ENCODE measurements at places on chromosomes 4 and X.

DNA sequence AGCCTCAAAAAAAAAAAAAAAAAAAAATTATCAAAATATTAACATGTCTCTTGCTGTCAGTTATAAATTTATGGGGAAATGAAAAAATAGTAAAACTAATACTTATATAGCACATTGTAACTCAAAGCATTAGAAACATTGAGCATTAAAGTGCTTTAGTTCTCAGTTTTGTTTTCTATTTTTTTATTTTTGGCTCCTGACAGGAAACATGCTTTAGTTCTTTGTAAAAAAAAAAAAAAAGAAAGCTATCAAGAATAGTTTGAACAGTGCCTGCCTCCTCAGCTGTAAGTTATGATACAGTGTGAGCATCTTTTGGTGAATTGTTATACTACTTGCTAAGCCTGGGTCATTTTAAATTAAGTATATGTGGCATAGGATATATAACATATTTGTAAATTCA is 5.1 kb upstream of the CENPC start:
- no peak for DNase-seq

DNA sequence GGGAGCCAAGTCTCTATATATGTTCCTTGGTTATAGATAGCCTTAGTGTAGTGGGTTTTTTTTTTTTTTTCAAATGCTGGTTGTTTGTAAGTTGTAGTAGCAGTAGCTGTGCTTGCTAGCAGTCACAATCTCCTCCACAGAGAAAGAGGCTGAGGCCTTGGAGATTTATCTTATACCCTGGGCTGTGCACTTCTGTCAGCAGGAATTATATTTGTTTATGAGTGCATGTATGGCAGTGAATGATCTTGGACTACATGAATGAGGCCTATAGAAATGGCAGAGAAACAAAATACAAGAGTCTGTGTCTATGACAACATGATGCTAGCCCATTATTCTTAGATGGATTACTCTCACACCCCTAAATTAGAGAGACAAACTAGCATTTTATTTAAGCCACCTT is 1674.2 kb upstream of the ADGRL3 start:
- DNase-seq: no peak

GRCh38 chrX:153646620-153647373 is at the start of gene DUSP9:
Gene DUSP9 (plus strand): TSS chrX:153647203. CDS start chrX:153647954, 751 bp downstream.
- peak; percentile 66 for DNase-seq

- no peak for DNase-seq
Measured at GRCh38 chrX:650324-650723, 19.7 kb downstream of the SHOX start.

DNA sequence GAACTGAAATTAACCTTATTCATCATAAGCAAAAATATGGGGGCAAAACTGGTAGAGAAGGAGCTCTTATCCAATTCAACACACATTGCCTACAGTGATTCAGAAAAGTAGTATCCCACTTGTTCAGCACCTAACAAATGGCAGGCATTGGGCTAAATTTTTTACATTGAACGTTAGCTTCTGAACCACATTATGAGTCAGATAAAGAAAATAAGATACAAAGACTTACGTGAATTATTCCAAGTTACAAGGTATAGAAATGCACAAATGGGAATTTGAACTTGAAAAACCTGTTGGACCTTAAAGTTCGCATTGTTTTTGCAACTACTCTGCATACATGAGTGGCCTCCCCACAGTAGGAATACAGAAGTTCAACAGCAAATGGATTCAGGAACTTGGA is 210.6 kb downstream of the LDB2 start:
- DNase-seq: no peak

- DNase-seq: no peak
Measured at GRCh38 chrX:68830419-68831404, 1.9 kb downstream of the EFNB1 start.

- peak; percentile 56 for DNase-seq
Measured at GRCh38 chrX:55919367-55920221, 202.0 kb downstream of the RRAGB start.

- no peak for DNase-seq
Measured at GRCh38 chr4:71466775-71467174, 128.0 kb downstream of the SLC4A4 start.

GRCh38 chrX:70411475-70411874 is 11.6 kb upstream of the GDPD2 start:
- no peak for DNase-seq

DNA sequence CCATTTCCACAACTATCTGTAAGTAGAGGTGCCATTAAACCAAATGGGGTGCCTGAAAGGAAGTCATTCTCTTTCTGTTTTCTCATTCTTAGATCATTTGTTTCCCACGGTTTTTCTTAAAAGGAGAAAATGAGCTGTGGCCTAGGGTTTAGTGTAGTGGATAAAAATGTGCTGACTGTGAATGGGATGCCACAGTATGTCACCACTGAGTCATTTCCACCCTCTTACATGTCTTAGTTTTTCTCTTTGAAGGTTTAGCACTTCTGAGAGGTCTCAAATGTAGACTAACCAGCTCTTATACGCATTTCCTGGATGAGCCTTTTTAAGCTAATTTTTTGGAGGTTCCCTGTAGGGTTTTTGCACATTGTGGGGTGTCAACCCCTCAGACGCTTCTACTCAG is 244.5 kb upstream of the SPANXN1 start:
- no peak for DNase-seq

- DNase-seq: no peak
Measured at GRCh38 chr4:111992351-111993168, 152.7 kb upstream of the FAM241A start.

- no peak for DNase-seq
Measured at GRCh38 chr4:853416-853781, 27.5 kb upstream of the CPLX1 start.

DNA sequence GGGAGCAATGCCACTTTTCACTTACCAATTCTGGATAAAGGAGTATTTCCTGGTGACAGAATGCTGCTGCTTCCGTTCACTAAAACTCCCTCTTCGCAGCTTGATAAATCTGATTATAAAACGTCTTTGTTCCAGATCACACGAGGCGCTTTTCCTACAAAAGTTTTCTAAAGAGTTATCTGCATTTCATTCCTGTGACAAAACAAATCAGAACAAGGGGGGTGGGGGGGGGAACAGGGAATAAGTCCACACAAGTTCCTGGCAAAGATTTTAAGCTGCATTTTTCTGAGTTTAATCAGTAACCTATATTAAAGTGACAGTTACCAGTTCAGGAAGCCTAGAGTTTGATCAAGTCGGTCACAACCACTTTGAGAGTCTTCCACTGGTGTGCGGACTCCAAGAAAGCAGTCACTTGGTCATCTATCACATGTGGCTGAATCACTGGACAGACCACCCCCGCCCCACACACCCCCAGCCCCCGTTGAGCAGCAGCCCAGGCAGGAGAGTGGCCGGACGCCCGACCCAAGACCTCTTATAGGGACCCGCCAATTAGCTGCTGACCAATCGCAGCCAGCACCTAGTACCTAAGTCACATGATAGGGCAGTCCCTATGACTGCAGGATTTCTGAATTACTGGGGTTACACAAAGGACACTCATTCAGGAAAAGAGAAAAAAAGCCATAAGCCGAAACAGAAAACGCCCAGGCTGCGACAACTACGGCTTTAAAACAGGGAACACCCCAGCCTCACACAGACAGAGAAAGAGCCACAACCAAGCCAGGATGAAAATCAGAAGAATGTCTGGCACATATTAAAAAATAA is 569.3 kb upstream of the DIPK2B start:
- no peak for DNase-seq

DNA sequence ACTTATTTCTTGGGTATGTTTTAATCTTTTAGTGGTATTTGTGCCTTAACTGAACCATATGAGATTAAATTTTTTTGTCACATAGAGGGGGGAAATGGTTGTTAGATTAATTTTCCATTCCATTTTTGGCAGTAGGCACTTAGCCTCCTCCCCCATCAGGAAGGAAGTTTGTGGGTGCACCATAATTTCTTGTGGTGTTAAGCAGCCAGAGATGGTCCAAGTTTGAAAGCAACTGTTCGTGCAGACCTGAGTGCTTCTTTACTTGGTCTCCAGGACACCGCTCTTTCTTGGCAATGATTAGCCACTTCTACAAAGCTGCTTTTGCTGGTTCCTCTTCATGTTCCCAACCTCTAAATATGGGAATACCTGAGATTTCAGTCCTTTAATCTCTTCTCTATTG is 92.7 kb upstream of the RPL34 start:
- no peak for DNase-seq

- DNase-seq: peak; percentile 17
Measured at GRCh38 chr4:64539234-64539849, 130.1 kb upstream of the TECRL start.

- no peak for DNase-seq
Measured at GRCh38 chr4:164215113-164215741, 538.7 kb upstream of the SMIM31 start.

DNA sequence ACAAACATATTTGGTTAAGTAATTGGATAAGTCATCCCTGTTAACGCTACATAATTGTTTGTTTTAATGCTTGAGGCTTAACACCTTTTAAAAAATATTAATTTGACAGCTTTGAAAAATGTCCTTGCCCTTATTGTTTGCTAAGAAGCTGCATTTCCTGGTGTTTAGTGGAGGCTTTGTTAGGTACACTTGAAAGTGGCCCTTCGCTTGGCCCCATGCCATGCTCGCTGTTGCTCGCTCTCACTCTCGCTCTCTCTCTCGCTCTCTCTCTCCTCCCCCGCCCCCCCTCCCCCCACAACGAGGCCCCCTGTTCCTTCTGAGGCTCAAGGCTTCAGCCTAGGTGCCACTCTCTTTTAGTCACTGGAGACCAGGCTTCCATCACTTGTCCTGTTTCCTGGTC is 139.6 kb downstream of the DCLK2 start:
- no peak for DNase-seq

DNA sequence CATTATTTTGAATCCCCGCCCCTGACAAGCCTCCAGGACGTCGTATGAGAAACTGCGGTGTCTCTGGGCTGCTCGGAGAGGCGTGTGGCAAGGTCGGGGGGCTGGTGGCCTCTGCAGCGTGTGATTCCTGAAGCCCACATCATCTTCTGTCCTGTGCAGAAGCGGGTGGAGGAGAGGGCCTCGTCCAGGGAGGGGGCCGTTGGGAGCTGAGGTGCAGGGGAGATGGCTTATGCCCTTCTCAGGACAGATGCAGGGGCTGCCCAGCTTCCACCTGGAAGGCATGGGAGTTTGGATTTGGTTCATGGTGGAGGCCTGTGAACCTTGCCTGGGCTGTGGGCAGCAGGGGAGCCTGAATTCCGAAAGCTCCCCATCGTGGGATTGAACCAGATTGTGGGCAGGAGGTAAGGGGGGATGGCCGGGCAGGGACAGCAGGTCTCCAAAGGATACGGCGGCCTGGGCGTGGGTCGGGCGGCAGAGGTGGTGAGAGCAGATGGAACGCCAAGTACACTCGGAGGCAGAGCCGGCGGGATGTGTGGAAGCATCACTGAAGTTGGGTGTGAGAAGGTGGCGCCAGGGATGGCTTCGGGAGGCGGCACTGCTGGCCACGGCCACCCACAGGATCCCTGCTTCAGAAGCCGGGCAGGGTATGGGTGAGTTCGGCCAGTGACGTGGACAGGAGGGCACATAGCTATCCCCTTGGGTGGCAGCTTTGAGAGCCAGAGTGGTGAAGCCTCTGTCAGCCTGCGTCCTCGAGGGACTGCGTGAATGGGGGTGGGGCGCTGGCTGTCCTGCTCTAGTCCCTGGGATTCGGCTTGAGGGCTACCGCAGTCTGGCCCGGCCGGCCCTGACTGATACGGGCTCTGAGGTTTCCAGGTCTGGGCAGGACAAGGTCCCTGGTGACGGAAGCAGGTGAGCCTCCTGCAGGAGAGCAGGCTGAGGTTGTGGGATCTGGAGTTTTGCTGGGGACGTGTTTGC is 76.3 kb upstream of the ADRA2C start:
- no peak for DNase-seq

DNA sequence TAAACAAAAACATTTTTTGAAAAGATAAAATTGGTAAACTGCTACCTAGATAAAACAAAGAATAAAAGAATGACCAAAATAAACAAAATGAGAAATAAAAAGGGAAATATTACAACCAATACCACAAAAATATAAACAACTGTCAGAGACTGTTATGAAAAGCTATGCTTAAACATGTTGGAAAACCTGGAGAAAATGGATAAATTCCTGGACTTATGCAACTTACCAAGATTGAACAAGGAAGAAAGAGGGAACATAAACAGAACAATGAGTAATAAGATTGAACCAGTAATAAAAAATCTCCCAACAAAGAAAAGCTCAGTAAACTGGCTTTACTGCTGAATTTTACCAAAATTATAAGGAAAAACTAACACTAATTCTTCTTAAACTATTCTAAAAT is 518.7 kb downstream of the GRXCR1 start:
- no peak for DNase-seq

GRCh38 chr4:105637408-105638176 is 70.9 kb downstream of the INTS12 start:
- DNase-seq: peak; percentile 22

DNA sequence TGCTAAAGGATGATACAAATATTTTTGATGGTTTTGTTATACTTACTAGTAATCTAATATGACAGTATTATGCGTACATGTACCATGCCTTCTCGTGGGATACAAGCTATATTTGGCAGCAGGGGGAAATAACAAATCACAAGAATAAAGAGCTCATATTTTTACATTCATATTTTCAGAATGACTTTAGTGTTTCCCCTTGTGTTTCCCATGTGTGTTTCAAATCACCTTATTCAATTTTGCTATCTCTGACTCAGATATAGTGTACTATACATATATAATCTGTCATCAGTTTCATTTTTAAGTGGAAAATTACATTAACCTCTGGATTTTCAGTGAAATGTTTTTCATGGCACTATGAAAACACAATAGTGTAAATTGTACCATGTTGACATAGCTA is 146.8 kb downstream of the RPA4 start:
- no peak for DNase-seq

- no peak for DNase-seq
Measured at GRCh38 chrX:136666088-136666487, 18.1 kb downstream of the CD40LG start.

- DNase-seq: peak; percentile 60
Measured at GRCh38 chr4:156568041-156568440, 403.6 kb downstream of the PDGFC start.

- peak; percentile 33 for DNase-seq
Measured at GRCh38 chr4:67568820-67569219, 10.3 kb downstream of the STAP1 start.

- no peak for DNase-seq
Measured at GRCh38 chrX:41519468-41519867, 72.3 kb downstream of the NYX start.

- DNase-seq: no peak
Measured at GRCh38 chrX:110536816-110537215, 178.2 kb downstream of the RTL9 start.

DNA sequence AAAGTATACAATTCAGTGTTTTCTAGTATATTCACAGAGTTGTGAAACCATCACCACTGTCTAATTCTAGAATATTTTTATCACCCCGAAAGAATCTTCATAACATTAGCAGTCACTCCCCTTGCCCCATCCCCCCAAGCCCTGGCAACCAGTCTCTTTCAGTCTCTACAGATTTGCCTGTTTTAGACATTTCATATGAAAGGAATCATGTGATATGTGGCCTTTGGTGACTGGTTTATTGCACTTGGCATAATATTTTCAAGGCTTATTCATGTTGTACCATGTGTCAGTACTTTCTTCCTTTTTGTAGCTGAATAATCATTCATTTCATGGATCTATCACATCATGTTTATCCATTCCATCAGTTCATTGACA is 371.7 kb downstream of the AFF2 start:
- DNase-seq: no peak

- no peak for DNase-seq
Measured at GRCh38 chrX:118510111-118510510, 14.5 kb downstream of the DOCK11 start.

GRCh38 chr4:85672116-85672515 is 197.2 kb downstream of the ARHGAP24 start:
- DNase-seq: no peak

- DNase-seq: no peak
Measured at GRCh38 chr4:38290366-38290765, 330.2 kb downstream of the PTTG2 start.

GRCh38 chr4:105198541-105198940 is 51.9 kb downstream of the TET2 start:
- DNase-seq: no peak

Data from trophoblast cell (in vitro differentiated cells and primary cell).